ENCODE measurements at places on chromosomes 6 and 20.

DNA sequence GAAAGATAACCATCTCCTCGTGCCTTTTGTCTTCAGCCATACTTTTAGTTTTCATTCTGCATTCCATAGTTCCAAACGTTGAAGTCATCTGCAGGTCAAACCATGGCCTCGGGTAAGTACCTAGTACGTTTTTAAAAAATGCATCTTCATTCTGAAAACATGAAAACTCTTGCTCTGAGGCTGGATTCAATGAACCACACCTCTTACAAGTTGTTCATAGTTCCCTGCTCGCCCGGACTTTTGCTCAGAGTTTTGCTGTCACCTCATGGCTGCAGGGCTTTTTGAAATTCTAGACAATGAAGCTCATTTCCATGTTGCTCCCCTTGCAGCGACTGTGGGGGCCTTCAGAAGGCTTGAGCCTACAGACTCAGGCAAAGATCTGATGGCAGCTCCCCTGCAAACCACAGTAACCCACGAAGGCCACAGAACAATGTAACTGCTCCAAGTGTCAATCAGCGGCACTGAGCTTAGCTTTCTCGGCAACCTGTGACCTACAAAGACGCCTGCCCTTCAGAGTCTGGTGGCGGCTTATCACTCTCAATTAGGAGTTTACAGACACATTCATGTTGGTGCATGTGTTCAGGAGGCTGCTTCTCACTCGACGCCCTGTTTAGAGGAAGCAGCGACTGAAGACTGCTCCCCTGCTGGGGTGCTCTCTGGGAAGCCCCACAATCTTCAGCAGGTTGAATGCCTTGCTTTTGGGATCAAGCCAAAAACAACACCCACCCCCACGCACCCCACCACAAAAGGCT, 61.2 kb downstream of the FOXC1 start:
- DNase-seq: no peak

DNA sequence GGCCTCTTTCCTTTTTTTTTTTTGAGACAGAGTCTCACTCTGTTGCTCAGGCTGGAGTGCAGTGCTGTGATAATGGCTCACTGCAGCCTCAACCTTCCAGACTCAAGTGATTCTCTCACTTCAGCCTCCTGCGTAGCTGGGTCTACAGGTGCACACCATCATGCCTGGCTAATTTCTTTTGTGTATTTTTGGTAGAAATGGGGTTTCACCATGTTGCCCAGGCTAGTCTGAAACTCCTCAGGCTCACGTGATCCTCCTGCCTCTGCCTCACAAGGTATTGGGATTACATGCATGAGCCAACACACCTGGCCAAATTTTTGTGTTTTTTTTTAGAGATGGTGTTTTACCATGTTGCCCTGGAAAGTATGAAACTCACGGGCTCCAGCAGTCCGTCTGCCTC, 29.3 kb downstream of the SRC start:
- no peak for DNase-seq

DNA sequence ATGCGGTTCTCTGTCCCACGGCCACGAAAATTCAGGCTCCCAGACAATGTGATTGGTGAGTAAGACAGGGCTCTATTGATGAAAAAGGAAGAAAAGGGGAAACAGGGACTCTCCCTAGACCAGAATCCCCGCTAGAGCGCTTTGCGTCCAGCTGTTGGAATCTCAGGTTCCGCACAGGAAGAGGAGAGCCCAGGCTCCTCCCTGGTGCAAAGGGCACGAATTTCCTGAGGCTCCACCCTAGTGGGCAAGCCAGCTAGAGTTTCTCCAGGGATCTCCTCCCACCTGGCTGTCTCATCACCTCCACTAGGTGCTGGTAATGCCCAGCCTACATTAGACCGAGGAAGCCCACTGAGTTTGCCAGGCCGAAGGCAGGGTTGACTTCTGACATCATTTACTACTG, 135.9 kb upstream of the SOX4 start:
- DNase-seq: no peak

DNA sequence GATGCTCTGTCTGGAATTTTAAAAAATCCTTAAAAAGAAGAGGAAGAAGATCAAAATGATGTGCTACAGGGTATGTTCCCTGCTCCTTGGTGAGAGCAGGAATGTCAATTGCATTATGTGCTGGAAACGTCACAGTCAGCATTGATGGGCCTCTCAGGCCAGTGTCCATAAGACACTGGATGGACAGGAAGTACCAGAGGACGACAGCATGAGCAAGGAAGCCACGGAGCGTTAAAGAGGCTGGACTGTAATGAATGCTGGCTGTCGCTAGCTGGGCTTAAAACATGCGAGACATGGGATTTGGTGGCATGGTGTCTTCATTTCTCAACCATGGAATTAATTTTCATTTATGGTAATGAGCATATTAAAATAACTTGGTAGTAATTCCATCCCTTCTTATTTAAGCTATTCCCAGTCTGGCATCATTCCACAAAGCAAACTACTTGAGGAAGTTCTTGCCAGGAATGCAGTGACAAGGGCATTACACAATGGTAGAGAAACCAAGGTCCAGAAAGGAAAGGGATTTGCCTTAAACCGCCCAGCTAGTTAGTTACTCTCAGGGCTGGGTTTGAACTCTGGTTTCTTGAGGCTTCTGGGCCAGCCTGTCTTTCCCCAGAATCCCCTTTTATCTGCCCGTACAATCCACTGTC, 166.6 kb upstream of the SOX4 start:
- DNase-seq: no peak

GRCh38 chr20:46977204-46977603, 82.6 kb downstream of the EYA2 start:
- no peak for DNase-seq

- no peak for DNase-seq
Measured at GRCh38 chr6:89984926-89985750, 90.9 kb downstream of the GJA10 start.

DNA sequence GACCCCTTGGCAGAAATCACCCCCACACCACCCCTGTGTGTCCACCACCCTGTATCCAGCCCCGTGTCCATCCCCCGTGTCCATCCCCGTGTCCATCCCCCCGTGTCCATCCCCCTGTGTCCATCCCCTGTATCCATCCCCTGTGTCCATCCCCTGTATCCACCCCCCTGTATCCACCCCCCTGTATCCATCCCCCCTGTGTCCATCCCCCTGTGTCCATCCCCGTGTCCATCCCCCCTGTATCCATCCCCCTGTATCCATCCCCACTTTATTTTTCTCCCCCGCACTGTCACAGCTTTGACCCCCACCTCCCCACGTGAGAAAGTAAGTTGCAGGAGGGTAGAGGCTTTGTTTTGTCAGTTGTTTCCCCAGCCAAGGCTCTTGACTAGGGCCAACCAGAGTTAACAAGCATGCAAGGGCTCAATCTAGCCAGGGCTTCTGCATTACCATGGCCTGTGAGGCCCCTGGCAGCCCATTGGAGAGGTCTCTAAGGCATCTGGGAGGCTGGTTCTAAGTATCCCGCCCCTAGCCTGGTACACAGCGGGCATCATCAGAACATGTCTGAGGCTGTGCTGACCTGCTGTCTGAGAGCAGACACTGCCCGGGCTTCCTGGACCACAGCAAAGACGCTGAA, 18.1 kb upstream of the SIRPA start:
- no peak for DNase-seq

DNA sequence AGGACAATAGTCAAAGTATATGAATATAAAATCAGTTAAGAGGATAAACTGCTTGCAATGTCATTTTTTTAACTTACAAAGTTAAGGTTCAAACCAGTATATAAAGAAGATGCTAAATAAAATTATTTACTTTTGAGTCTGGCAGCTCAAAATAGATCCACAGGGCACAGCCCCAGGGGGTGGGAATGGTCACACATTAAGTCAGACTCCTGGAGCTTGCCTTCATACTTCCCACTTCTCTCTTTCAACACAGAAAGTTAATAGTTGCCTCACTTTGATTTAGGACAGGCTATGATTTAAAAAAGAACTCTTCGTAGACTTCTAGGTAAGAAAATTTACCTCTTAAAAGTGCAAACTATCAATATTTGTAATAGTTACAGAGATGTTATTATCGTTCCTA, 158.3 kb upstream of the RUNX2 start:
- DNase-seq: no peak

- DNase-seq: no peak
Measured at GRCh38 chr6:67358241-67358640, 1276.8 kb upstream of the ADGRB3 start.

- DNase-seq: no peak
Measured at GRCh38 chr20:54268941-54269340, 61.1 kb downstream of the PFDN4 start.

DNA sequence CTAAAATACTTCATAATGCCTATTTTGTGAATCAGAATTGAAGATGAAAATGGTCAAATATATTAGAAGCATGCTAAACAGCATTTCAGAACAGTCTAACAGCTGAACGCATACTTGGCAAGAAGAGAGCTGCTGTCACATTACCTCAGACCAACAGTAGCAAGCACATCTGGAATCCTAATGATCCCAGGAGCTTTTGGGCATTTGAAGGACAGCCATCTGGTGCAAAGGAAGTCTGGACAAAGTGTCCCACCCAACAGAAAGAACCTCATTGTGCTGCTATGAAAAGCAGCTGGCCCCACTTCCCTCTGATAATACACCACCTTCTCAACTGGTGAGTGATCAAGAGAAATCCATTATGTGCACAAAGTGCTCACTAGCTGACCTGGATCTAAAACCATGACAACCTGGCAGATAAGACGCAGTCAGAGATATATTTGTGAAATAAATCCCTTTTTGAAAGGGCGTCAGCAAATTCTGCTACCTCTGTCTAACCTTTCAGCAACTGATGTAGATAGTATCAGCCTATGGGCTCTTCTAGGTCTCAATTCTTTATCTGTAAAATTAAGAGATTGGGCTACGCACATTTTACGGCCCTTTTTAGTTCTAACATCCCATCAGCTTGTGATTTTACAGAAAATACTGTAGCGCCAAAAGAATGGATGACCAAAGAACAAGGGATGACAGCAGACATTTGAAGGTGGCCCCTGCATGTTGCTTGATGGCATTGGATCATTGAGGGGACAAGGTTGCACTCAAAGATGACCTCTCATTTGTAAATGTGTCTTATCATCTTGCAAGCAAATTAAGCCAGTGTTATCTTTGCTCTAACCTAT, 78.7 kb downstream of the SGK1 start:
- DNase-seq: no peak

- DNase-seq: no peak
Measured at GRCh38 chr20:38547288-38548085, 33.5 kb upstream of the ADIG start.

DNA sequence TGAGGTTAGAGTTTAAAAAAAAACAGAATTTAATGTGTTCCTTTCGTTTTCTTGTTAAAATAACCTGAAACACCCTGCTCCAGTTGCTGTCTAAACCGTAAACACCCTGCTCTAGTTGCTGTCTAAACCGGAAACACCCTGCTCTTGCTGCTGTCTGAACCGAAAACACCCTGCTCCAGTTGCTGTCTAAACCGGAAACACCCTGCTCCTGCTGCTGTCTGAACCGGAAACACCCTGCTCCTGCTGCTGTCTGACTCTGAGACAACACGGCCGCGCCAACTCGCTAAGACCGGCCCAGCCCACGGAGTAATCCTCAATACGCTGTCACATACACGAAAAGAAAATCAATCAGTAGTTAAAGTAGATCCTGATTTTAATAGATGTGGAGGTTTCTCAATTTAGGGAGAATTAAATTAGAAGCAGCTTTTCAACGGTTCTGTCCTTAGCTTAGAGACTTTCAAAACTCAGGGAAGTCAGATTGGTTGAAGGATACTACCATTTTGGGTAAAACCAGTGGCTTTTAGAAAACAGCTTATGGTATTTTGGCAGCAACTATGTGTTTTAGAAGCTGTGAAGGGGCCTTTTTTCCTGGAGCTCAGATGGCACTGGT, 98.3 kb downstream of the RAMACL start:
- DNase-seq: peak; percentile 85

- no peak for DNase-seq
Measured at GRCh38 chr20:57031867-57032355, 234.5 kb downstream of the BMP7 start.

- DNase-seq: no peak
Measured at GRCh38 chr20:31708736-31709534, 13.7 kb downstream of the BCL2L1 start.

DNA sequence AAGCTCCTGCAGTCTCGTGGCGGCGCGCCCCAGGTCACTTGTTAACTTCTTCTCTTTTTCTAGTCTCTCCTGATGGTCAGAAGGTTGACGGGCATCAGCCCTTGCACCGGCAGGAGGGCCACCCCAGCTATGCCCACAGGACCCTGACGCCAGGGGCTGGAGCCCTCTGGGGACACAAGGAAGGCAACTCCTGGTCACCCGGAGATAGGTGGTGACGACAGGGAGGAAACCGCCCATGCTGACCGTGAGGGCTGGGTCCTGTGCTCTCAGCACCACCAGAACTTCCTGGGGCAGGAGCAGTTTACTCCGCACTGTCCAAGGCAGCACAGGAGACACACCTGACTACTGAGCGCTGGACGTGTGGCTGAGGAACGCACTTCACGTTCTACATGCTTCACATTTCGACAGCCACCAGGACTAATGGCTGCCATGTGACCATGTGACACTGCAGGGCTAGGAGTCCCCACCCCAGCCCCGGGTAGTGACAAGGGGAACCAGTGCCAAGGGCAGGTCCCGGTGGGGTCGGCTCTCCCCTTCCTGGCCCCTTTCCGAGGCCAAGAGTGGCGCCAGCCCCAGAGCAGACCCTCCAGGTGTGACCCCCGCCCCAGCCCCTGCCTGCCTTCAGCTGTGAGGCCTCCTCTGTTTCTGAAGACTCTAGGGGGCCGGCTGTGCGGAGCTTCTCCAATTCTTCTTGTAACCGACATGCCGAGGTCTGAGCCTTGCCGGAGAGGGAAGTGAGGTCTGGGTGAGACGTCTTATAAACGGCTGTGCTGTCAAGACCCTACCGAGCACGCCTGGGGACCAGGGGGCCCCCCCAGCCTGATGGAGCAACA, 45.2 kb downstream of the DSTN start:
- DNase-seq: no peak

GRCh38 chr6:113920663-113921267, 50.2 kb downstream of the HDAC2 start:
- DNase-seq: no peak

GRCh38 chr6:111997078-111997852, 56.6 kb upstream of the CCN6 start:
- DNase-seq: peak; percentile 85

GRCh38 chr6:1610497-1611321, 994 bp downstream of the FOXC1 start:
- peak; percentile 35 for DNase-seq

DNA sequence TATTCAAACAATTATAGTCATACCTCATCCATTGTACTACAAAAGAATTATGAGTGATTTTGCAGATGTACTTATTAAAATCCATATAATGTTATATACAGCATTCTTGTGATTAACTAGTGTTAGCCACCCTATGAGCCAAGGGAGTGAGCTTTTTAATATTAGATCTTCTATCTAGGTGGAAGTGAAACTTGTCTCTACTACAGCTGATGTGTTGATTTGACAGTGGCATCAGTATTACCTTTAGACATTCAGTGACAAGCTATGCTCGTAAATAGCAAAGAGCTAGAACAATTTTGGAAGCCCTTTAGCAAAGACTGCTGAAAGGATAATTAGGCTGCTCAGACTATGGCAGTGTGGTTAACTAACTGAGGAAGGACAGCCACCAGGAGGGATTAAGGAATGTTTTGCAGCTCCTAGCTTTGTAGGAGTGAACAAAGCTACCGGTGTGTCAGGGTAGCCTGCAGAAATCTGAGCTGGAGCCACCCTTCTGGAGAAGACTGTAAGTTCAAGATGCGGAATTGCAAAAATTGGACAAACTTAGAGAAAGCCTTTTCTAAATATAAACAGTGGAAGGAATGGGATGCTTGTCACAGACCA, 73.7 kb downstream of the AFG1L start:
- DNase-seq: no peak

- no peak for DNase-seq
Measured at GRCh38 chr20:43843965-43844660, 70.5 kb upstream of the TOX2 start.

All from CD4-positive, alpha-beta T cell treated with Interleukin-1 beta for 1 hour (primary cell).